ENCODE measurements at places on chromosomes 16 and 17.

- no peak for DNase-seq
Observed at GRCh38 chr17:75873587-75874322, 4.6 kb downstream of the TRIM47 start.

DNA sequence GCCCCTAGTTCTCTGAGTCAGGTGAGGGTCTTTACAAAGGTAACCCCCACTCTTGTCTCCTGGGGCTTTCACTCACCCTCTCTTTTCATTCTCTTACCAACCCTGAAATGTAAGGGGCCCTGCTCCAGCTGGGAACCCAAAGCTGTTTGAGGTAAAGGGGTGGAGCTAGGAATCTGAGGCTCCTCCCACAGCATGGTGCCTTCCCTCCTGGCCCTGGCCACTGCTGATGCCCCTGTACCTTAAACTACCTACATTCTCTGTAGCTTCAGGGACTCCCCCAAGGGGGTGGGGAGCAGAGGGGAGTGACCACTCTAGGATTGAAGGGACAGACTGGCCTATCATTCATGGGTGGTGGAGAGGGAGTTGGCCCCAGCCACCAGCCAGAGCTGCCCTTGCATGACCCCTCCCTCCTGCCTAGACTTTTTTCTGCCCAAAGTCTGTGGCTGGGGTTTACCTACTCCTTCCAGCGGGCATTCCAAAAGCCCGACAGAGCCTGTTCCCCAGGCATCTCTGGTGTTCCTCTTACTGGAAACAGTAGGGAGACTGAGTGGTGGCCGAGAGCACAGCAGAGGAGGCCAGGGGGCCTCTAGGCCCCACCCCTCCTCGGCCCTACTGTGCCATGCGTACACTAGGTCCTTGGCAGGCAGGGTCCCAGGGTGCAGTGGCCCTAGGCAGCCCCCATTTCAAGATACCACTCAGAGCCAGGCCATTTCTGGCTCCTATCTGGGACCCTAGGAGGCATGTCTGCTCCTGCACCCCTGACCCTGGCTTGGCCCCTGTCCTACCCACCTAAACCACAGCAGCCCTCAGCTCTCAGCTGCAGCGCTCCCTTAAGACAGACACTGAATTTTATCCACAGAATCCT, 9.5 kb downstream of the DOK4 start:
- no peak for DNase-seq

DNA sequence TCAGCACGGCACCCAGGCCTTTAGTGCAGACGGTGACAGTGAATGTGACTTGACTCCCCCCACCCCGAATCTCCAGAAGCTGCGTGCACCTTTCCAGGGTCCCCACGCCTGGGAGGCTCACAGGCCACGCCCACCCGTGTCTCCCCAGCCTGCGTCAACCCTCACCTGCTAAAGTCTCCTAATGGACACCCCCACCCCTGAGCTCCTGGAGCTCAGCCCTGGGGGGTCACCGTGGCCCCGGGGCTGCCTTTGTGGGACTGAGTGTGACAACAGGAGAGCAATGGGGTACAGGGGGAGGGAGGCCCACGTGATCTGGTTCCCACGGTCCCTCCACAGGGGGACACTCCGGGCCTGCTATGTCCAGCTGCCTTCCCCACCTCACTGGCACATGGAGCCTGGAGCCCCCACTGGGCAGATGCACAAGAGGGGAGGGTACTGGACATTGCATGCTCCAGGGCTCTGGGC, 7.4 kb upstream of the FASN start:
- no peak for DNase-seq

- no peak for DNase-seq
Observed at GRCh38 chr17:37273409-37274051, 102.3 kb upstream of the C17orf78 start.

DNA sequence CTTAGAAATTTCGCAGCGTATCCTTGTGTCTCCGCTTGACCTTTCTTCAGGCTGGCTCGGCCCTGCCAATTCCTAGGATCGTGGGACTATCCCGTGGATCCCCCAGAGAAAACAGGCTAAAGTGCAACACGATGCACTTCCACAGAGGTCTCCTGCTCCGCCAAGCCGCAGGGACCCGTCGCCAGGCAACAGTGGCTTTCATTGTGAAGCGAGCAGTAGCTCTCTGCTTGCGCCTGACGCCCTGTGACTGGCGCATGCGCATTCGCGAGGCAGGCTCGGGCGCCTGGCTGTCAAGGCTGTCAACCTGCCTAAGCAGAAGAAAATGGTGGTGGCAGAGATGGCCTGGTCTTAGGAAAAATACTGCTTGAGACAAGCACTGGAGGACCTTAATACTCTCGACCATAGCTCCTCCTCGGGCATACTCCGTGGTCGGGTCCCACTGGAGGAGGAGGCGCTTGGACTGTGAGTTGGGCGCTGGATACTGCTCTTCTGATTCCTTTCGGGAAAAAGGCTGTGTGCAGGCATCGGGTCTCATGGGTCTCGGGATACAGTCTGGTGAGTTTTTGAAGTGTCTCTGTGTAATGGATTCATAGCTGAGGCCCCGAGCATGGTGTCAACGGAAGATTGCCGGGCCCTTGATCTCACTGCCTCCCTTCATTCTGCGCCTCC, 2336.1 kb downstream of the TP53TG3F start:
- DNase-seq, result no peak

DNA sequence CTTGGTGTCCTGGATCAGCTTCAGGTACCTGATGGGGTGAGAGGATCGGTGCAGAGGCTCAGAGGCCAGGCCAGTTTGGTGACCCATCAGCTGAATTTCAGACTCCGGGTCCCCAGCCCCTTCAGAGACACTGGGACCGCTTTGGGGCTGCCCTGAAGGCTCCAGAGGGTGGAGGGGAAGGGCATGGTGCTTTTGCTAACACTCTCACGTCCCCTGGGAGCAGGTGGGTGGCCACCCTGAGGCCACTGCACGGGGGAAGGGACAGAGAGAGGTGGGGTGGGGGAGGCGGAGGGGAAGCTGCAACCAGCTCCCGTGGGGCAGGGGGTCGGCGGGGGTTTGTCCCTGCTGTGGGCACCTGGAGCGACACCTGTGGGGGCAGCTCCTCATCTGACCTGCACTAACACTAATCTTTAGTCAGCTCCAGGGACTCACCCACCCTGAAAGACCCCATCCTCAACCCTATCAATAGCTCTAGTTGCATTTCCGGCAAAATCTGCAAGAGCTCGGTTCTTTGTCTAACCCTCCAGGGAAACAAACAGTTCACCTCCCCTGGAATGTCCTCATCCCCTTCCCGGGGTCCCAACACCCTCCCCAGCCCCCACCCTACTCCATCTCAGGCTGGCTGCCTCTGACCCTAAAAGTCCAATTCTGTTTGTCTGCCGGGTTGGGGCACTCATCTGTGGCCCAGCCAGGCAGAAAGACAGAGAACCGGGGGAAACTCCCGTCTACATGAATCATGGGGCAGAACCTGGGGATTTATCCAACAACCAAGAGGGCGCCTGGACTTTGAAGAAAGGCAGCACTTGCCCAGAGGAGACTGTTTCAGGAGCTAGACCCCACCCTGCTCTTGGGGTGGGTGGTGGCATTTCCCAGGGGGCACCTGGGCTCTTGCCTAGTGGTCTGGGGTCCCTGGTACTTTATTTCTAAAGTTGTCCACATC, 91.9 kb upstream of the CBX4 start:
- no peak for DNase-seq

Measured in dorsolateral prefrontal cortex (tissue), 122 donors.